ENCODE measurements at places on chromosomes 3 and 15.

- no peak for DNase-seq
Measured at GRCh38 chr3:27632431-27633223, 89.5 kb downstream of the EOMES start.

GRCh38 chr15:90871716-90872485 is 3.5 kb downstream of the FURIN start:
- no peak for DNase-seq

- peak; percentile 75 for DNase-seq
Measured at GRCh38 chr15:40104865-40105516, 3.7 kb downstream of the BMF start.

GRCh38 chr3:122940628-122941086 is 86.9 kb downstream of the SEMA5B start:
- DNase-seq = no peak

GRCh38 chr3:182212479-182213076 is 500.9 kb downstream of the SOX2 start:
- DNase-seq = no peak

GRCh38 chr3:39291903-39292329 is 12.1 kb upstream of the CX3CR1 start:
- peak; percentile 87 for DNase-seq

- DNase-seq = no peak
Measured at GRCh38 chr15:63818191-63818590, 15.6 kb downstream of the HERC1 start.
